ENCODE measurements at places on chromosomes 1 and 21. TPM values are rescaled to one million over a fixed set of nuclear protein-coding genes. Genes with fewer than 3 reads are reported as not detected.

Gene RNU1-2
- not detected for polyA plus RNA-seq

Gene DNAJC6
- polyA plus RNA-seq: 0.96 TPM

Gene PEX11B
- 25.0 TPM for polyA plus RNA-seq

Gene KRTAP7-1
- polyA plus RNA-seq: not detected

Gene GFI1
- polyA plus RNA-seq: 0.59 TPM

DNA sequence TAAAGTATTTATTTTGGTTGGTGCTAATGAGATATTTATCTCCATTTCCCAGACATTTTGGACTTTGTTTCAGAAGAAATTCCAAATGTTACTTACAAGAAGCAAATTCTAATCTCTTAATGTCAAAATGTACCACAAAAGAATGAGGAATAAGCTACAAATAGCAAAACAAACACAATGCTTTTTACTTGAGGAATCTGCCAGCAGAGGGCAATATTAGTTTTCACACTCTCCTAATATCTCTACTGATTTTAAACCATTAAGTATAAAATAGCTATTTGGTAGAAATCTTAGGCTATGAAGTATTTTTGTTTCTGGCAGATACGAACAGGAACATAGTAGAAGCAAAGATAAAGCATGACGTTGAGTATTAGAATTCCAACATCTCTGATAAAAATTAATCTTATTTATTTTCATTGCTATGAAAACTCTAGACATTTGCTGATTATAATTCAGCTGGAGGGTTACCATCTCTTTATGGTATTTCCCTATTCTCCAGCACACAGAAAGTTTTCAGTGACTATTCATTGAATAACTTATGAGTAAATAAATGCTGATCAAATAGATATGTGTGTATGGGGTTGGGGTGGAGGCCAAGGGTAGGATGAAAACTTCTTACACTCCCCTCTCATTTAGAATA lies 13.4 kb upstream of the HMCN1 start:
- H3K36me3 ChIP-seq: no peaks in the 10 kb centered on the region
- H3K27ac ChIP-seq: no peak overlapping the region
- no peak overlapping the region for H3K4me3 ChIP-seq
- no peaks in the 10 kb centered on the region for H3K27me3 ChIP-seq

DNA sequence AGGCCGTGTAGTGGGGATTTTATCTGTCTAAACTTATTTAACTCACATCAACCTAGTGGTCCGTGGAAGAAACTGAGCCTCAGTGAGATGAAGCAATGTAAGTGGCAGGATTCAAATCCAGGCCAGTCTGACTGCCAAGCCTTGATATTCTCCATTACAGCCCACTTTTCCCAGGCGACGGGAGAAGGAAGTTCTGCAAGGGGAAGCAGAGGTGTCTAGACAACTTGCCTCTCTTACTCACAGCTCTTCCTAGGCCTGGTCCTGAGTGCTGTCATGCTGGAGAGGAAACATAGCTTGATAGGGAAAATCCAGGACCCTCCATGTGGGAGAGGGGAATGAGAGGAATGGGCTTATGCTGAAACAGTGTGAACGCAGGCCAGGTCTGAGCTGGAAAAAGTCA lies 9.1 kb downstream of the CTSE start:
- H3K27ac ChIP-seq: no peak overlapping the region
- no peak overlapping the region for H3K4me3 ChIP-seq
- DNase-seq: no peak
- no peaks in the 10 kb centered on the region for H3K4me1 ChIP-seq
- no peaks in the 10 kb centered on the region for H3K27me3 ChIP-seq

- H3K4me1 ChIP-seq: no peaks in the 10 kb centered on the region
- H3K4me3 ChIP-seq: no peak overlapping the region
- no peak overlapping the region for H3K27ac ChIP-seq
- H3K27me3 ChIP-seq: no peaks in the 10 kb centered on the region
These were observed 47.5 kb downstream of the CBS start for GRCh38 chr21:43027846-43028731.

DNA sequence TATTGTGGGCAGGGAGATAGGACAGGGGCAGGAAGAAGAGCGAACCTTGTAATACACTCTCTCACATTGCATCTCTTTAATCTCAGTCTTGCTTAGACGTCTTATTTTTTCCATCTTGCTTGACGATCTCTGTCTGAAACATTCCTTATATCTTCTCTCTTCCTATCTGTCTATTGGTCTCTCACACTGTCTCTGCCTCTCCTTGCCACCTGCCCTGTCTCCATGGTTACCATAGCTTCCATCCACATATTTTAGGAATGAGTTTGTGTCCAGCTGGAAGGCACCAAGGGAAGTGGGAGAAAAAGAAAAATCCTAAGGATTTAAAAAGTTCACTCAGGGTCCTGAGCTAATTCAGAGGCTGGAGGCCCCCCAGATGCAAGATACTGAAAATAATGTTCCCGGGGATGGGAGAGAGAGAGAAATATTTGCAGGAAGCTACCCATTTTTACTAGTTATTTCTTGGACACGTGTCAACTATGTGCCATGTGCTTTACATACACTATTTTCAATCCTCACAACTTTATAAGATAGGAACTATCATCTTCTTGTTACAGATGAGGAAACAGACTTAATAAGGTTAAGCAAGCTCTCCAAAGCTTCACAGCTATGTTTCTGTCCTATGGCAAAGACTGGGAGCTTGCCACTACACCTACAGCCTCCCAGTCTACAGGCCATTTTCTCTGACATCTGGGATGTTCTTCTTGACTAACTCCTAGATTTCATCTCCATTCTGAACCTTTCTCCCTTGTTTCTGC lies 933 bp downstream of the ANKRD34A start:
- peak overlapping the region; percentile 92 for H3K27ac ChIP-seq
- H3K27me3 ChIP-seq: no peaks in the 10 kb centered on the region
- H3K4me3 ChIP-seq: no peak overlapping the region
- H3K4me1 ChIP-seq: peaks cover 52% of the 10 kb centered on the region
- no peak for DNase-seq
- no peaks in the 10 kb centered on the region for H3K36me3 ChIP-seq

DNA sequence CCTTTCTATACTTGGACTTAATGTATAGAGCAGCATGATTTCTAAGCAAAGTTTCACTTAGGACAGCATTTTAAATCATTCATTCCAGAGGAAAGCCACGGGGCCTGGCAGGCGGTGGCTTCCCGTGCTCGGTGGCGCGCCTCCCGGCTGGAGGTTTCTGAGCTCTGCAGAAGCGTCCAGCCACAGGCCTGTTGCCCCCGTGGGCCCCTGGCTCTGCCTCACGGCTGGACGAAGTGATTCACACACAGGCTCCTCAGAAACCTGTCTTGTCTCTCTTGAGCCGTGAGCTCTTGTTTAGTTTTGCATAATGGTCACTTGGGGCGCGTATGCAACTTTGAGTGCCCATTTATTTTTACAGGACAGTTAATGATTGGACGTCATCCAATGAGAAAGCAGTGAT lies 22.1 kb upstream of the DIP2A start:
- H3K27me3 ChIP-seq: no peaks in the 10 kb centered on the region
- no peaks in the 10 kb centered on the region for H3K4me1 ChIP-seq
- H3K36me3 ChIP-seq: peaks cover 10% of the 10 kb centered on the region
- no peak overlapping the region for H3K27ac ChIP-seq
- no peak for DNase-seq

- H3K4me3 ChIP-seq: no peak overlapping the region
- H3K27ac ChIP-seq: no peak overlapping the region
- peaks cover 2% of the 10 kb centered on the region for H3K27me3 ChIP-seq
- no peak for DNase-seq
These were observed 3.8 kb upstream of the MUL1 start for GRCh38 chr1:20511518-20512428.

DNA sequence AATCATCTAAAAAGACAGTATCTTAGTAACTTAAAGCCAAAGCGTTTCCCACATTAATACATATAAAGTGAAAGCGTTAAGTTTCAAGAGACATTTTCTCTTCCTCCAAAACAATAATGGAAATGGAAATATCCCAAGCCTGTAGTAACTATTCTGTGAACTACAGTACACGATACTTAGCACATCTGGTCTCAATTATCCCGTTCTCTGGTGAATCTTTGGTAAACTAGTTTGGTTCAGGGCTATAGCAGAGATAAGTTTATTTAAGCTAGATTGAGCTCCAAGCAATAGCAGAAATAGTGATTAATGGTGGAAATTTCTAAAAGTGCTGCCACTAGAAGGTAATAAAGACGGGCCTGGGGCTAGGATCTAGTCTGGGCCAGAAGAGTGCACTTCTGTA lies 55.2 kb downstream of the PCNX2 start:
- DNase-seq: no peak
- H3K27me3 ChIP-seq: no peaks in the 10 kb centered on the region
- no peaks in the 10 kb centered on the region for H3K36me3 ChIP-seq
- no peak overlapping the region for H3K4me3 ChIP-seq
- no peaks in the 10 kb centered on the region for H3K4me1 ChIP-seq

DNA sequence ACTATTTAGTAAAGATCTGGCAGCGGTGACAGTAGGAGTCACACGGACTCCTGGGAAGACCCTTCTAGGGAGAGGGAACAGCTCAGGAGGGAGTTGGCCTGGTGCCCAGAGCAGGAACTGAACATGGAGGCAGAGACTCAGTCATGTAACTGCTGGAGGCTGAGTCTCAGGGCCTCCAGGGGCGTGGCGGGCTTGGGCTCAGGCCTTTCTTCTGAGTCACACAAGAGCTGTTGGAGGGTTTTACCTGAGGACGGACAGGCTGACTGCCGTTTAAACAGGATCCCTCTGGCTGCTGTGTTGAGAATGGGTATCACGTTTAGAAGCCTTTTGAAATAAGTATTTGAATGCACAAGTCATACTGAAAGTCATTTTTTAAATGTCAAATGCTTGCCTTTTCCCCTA lies 7.2 kb upstream of the ETS2 start:
- peaks cover 3% of the 10 kb centered on the region for H3K4me1 ChIP-seq
- H3K36me3 ChIP-seq: no peaks in the 10 kb centered on the region
- no peaks in the 10 kb centered on the region for H3K27me3 ChIP-seq

DNA sequence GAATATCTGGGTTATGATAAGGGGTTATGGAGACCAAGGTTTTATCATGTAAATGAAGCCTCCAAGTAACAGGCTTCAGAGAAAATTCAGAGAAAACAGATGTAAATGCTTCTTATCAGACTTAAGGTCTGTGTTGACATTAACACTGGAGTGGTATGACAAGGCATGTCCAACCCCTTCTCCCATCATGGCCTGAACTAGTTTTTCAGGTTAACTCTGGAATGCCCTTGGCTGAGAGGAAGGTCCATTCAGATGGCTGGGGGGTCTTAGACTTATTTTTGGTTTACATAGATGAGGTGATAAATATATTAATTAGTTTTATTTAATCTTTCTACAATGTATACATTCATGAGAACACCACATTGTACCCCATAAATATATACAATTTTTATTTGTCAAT lies 399.6 kb downstream of the TBX15 start:
- H3K36me3 ChIP-seq: no peaks in the 10 kb centered on the region
- no peaks in the 10 kb centered on the region for H3K4me1 ChIP-seq
- no peak overlapping the region for H3K4me3 ChIP-seq
- no peaks in the 10 kb centered on the region for H3K27me3 ChIP-seq

DNA sequence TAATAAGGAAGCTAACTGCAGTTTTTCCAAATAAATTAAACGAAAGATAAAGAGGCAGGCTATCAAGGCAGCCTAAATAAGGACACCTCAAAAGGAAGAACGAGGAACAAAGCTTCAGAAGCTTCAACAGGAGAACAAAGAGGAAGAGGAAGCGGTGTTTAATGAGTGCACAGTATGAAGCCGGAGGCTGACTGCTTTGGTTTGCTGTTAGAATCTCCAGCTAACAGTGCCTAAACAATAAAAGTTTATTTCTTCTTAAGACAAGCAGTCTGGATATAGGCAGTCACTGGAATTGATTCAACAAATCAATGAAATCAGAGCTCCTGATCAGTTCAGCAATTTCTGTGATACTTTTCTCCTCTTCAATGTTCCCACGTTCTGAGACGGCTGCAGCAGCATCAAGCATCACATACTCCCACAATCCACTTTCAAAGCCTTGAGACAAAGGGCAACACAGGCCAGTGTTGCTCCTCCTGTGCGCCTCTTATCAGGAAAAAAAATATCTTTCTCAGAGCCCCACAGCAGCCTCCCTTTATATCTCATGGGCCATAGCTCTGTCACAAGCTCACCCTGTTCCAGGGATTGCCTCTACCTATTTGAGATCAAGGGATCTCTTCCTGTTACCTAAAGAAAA lies 365.6 kb upstream of the ST6GALNAC5 start:
- H3K4me3 ChIP-seq: no peak overlapping the region
- no peaks in the 10 kb centered on the region for H3K36me3 ChIP-seq
- no peaks in the 10 kb centered on the region for H3K4me1 ChIP-seq
- no peak for DNase-seq
- H3K27ac ChIP-seq: no peak overlapping the region

GRCh38 chr1:195697130-195697529 lies 911.1 kb downstream of the KCNT2 start:
- DNase-seq: no peak
- no peak overlapping the region for H3K4me3 ChIP-seq
- no peak overlapping the region for H3K27ac ChIP-seq
- H3K36me3 ChIP-seq: no peaks in the 10 kb centered on the region

DNA sequence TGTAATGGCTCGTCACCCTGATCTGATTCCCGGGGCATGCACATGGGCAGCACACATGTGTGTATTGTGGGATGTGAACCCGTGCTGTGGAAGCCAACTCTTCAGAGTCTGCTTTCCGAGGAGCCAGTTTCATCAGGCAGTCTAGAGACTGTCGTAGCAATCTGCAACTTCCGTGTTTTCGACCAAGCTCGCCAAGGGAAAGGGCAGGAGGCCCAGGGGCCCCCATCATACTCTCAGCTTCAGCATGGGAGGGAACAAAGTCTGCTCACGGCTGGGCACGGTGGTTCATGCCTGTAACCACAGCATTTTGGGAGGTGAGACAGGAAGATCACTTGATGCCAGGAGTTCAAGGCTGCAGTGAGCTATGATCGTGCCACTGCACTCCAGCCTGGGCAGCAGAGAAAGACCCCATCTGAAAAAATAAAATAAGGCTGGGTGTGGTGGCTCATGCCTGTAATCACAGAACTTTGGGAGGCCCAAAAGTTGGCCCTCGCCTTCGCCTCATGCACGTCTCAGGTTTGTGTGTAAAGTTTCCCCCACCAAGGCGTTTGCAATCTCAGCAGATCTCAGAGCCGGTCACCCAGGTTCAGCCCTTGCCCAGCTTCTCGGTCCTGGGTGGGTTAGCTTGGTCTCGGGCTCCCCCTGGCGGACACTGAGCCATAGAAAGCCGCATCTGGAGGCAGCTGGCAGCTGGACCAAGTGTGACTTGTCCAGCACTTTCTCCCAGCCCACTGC lies 48.5 kb upstream of the SLC25A33 start:
- H3K27ac ChIP-seq: no peak overlapping the region
- peaks cover 10% of the 10 kb centered on the region for H3K4me1 ChIP-seq
- DNase-seq: peak; percentile 87
- H3K4me3 ChIP-seq: no peak overlapping the region
- no peaks in the 10 kb centered on the region for H3K27me3 ChIP-seq

Measured in lung (tissue), 17 donors.